ENCODE measurements at places on chromosomes 12 and 14.

DNA sequence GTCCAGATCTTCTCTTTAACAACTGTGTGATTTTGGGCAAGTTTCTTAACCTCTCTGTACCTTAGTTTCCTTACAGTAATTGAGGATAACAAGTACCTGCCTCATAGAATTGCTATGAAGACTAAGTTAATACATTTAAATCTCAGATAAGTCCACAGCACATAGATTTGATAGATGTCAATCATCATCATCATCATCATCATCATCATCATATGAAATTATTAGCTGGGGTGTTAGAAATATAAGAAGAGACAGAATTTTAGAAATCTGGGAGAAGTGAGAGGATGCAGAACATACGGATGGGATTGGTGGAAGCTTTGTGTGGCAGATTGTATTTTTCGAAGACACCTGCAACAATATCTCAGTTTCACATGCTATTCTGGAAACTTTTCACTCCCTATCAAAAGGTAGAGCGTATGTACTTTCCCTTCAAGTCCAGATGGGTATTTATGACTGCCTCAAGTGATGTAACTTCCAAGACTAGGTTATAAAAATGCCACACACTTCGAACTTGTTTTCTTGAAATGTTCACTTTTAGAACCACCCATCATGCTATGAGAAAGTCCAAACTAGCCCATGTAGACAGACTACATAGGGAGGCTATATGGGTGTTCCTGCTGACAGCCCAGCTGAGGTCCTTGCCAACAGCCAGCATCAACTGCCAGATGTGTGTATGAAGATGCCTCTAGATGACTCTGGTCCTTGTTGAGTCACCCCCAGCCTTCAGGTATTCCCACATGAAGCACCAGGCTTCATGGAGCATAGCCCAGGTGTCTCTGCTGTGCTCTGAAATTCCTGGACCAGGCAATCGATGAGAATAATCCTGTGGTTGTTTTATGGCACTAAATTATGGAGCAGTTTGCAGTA is 20.7 kb upstream of the SDR39U1 start:
- no peak for DNase-seq

GRCh38 chr12:63997198-63997597 is 152.7 kb downstream of the SRGAP1 start:
- no peak for DNase-seq

DNA sequence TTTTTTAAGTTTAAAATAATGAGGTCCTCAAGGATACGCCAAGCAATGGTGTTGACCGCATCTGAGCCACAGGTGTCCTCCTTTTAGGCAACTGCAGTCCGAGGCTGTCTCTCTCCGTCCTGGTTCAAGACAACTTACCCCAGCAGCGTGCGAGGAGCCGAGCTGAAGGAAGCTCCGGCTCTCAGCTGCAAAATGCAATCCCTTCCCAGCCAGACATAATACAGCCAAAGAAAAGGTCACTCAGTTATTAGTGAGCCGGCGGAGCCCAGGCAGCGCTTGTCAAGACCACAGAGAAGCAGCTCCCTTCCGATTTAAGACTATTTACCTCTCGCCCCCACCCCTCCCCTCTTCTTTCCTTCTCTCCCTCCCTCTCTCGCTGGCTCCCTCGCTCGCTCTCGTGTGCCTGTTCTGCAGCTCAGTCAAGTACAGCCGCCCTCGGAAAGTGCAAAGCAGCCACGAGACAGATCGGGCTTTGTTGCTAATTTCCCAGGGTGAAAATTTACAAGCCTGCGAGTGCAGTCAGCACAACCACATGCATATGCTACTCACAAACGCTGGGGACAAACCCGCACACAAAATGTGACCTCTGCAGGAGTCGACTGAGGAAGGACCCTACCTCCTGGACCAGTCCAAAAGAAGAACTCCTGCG is 363 bp upstream of the LMO3 start:
- peak; percentile 87 for DNase-seq

- no peak for DNase-seq
Observed at GRCh38 chr14:103488960-103489359, 33.7 kb downstream of the CKB start.

DNA sequence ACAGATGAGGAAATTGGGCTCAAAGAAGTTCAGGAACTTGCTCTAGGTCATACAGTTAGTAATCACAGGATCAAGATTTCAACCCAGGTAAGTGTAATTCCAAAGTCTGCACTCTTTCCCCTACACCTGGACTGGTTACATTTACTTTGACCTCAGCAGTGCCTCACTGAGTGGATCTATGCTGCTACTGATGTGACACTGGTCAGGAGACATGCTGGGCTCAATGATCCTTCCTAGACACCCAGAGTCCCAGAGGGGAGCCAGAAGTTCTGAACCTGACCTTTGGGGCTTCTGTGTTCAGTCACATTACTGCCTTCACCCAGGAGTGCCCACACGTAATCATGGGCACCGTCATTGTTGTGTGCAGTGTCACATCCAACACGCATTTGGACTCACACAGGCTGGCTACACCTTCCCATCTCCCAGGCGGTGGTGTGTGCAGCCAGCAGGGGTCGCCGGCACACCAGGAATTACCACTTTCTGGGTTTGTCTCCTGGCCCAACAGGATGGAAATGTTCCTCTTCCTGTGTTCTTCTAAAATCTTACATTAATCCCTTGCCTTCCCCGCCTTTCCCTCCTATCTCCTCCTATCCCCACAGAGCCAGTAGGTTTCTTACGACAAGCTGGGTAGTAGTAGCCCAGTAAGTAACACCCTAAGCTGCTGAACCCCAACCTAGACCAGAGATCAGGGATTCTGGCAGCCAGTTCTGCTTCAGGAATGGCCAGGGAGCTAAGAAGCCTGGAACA is 25.6 kb downstream of the CALCOCO1 start:
- peak; percentile 89 for DNase-seq

GRCh38 chr12:85713373-85713772 is 122.8 kb downstream of the RASSF9 start:
- DNase-seq, result no peak

- no peak for DNase-seq
Observed at GRCh38 chr14:53437858-53438257, 284.7 kb upstream of the DDHD1 start.

DNA sequence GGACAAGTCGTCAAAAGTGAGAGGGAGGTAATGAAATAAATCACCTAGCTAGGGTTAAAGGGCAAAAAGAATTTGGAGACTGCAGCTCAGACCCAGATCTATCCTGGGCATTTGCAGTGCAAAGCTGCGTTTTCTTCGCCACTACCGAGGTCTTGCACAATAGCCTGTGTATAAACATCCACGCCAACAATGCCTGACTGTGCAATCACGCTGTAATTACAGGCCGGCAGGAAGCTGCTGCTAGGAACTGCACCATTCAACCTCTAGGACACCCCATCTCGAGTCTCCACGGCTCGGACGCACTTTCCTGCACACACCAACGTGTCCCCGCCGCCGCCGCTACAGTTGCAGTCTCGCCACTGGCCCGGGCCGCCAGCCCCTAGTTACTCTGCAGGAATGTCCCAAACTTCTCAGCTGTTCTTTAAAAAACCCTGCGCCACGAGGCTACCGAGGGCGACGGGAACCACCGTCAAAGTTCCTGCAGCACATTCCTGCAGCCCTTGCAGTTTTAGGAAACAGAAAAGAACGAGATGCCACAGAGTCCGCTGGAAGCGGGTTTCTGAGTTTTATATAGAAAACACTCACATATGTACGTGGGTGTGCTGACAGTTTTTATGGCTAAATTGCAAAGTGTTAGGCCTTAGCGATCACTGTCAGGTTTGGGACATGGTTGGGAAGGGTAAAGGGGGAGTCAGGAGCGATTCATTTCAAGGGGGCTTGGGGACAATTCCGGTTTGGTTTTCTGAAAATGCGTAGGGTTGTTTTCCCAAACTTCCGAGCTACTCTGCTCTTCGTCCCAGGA is 65.6 kb upstream of the PTGR2 start:
- DNase-seq, result peak; percentile 57

DNA sequence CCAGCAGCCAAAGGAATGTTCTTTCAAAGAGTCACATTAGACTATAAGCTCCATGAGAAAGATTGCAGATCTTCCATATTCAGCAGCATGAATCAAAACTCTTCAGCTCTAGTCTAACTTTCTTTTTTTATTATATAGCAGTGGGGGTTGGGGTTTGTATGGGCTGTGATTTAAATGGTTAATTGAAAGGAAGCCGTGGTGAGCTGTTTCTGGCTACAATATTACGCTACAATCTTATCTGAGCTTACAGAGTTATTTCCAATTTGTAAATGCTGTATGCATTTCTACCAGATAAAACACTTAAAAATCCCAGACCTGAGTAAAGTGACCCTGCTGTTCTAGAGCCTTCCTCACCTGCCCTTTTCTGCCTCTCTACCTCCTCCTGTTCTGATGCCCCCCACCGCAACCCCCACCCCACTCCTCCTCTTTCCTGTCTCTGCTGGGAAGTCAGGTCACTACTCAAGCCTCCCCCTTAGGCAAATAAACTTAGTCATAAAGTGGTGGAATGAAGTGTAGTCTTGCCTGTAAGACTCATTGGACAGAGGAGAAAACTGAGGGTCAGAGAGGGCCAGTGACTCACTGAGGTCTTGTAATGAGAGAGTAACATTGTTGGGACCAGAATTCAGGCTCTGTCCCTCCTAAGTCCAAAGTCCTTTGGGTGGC is 1089.5 kb downstream of the BCL11B start:
- no peak for DNase-seq

DNA sequence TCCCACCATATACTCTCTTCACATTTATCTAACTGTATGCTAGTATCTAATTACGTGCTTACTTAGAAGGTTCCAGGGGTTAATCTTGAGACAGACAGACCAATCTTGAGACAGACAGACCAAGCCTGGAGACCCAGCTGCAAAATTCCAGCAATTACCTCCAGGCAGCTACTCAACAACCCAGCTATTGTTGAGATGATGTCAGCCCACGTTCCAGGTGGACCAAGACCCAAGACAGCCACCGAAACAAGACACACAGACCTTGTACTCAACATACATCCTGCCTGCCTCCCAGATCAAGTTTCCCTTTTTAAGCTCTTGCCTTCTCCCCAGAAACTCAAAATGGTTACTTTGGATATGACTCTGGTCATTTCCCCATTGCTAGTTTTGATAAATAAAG is 64.9 kb upstream of the VASH1 start:
- DNase-seq, result no peak

DNA sequence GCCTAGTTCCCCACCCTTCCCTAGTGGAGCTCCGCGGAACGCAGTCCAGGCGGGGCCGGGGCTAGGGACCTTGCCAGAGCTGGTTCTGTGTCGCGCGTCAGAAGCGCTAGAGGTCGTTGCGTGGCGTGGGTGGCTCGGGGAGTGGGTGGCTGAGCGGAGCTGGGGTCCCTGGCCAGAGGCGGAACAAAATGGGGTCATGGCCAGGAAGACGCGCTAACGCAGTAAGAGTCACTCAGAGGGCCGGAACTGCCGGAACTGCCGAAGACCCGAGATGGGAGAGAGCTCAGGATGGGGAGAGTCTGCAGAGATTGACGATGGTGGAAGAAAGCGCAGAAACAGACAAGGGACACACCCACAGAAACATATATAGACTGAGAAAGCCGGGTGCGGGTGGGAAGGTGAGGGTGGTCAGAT is 4.8 kb downstream of the DGKA start:
- DNase-seq, result no peak

GRCh38 chr12:81798294-81798693 is 39.1 kb upstream of the PPFIA2 start:
- no peak for DNase-seq

DNA sequence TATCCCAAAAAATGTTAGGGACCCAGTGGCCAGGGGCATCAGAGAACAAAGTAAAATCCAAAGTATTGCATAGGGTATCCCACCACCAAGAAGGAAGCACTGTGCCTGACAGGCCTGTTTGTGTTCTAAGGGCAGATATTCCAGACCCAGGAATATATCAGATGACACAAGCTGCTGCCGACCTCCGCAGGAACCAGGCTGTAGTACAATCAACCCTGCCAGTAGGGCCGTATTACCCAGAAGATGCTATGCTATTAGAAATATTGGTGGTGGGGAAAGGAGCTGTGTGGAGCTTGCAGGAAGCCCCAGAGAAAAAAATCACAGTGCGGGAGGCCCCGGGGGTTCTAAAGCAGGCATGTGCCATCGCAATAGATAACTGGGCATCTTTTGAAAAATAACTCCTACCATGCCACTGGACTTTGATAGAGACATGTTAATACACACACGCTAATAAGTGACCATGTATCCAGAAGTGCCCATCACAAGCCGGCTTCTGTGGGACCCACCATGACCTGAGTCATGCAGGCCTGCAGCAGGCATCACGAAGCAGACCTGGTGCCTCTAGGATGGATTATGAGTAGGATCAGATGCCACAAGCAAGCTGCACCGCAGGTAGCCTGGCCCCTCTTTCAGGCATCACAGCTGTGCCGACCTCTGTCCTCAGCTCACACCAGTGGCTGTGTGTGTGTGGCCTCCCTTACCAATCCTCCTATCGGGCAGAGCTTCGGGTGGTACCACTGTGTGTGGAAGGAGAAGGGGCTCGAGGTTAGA is 242.7 kb downstream of the BCL11B start:
- DNase-seq, result no peak

DNA sequence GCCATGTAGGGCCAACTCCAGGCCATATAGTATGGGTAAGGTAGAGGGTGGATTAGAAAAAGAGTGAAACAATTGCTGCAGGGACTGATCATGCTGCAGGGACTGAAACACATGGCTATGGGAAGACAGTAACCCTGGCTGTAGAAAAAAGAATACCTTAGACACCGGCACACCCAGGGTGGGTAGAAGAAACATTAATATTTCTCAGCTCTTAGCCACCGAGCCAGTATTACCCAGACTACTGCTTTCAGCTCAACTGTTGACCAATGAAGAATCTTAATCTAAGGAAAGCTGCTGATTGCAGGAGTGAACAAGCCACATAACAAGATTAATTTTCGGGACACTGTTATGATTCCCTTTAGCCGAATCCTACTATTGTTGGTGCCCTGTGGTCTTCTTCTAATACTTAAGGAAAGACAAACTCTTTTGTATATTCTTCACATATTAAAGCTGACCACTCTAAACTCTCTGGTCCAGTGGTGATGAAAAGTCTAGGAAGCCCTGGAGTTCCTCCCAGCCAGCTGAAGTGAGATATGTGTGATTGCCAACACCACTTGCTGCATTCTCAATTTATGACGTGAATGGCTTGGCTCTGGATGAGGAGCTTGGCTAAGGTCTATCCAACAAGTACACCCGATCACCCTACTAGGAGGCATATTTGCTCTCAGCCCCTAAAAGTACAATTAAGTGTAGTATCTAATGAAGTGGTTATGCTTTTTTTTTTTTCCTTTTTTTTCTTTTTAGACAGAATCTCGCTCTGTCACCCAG is 69.2 kb downstream of the NOVA1 start:
- no peak for DNase-seq
